ENCODE measurements at places on chromosomes 2 and 18.

- no peak for DNase-seq
Observed at GRCh38 chr2:164868563-164869419, 27.2 kb upstream of the COBLL1 start.

DNA sequence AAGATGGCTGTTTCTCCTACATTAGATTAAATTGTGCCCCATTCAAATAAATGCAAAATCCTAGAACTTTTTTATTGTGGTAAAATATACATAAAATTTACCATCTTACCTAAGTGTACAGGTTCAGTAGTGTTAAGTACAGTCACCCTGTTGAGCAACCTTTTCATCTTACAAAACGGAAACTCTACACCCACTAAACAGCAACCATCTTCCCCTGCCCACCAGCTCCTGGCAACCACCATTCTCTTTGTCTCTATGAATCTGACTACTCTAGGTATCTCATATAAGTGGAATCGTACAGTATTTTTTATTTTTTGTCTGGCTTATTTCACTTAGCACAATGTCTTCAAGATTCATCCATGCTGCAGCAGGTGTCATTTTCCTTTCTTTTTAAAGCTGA lies 53.0 kb downstream of the ASXL2 start:
- DNase-seq: no peak

DNA sequence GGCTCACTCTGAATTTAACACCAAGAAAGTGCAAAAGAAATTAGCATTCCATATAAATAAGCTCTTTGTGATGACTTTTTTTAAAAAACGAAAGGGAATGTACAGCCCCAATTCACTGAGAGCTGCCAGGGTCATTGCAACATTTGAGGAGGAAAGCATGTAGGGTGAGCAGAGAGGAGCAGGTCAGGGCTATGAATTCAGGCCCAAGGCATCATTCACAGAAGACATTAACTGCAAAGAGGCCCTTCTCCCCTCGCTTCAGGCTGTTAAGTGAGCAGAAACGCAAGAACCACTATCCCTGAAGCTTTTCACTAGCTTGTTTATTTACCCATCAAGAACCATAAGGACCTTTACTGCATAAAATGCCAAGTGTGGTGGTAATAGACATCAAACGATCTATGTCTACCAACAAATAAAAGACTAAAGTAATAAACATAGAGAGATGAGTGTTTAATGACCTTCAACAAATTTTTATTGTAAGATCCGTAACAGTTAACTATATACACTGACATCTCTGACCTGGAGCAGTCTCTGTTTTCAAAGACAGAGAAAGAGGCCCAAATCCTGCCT lies 333.1 kb upstream of the HNRNPA3 start:
- DNase-seq: no peak

DNA sequence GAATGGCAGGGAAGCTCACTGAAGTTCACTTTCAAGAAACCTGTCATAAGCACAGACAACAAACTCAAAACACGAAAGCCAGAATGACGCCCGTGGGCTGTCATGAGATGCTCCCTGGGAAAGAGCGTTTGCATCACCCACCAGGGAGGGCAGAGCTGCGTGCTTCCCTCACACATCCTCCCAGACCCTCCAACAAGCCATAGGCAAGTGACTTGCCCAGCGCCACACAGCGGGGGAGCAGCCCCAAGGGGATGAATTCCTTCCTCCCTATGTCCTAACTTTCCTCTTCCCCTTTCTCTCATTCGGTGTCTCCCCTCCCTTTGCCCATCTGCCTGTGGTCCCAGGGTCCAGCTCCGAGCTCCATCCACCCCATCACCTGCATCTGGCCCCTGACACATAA lies 10.7 kb downstream of the BIN1 start:
- DNase-seq: no peak

DNA sequence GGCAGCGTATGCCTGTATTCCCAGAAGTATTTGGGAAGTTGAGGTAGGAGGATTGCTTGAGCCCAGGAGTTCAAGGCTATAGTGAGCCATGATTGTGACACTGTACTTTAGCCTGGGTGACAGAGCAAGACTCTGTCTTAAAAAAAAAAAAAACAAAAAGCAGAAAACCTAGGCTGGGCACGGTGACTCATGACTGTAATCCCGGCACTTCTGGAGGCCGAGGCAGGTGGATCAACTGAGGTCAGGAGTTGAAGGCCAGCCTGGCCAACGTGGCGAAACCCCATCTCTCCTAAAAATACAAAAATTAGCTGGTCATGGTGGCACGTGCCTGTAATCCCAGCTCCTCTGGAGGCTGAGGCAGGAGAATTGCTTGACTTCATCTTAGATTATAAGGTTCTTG lies 46.4 kb downstream of the MTA3 start:
- no peak for DNase-seq

GRCh38 chr2:118881490-118882129 lies 34.2 kb upstream of the EN1 start:
- DNase-seq: no peak

DNA sequence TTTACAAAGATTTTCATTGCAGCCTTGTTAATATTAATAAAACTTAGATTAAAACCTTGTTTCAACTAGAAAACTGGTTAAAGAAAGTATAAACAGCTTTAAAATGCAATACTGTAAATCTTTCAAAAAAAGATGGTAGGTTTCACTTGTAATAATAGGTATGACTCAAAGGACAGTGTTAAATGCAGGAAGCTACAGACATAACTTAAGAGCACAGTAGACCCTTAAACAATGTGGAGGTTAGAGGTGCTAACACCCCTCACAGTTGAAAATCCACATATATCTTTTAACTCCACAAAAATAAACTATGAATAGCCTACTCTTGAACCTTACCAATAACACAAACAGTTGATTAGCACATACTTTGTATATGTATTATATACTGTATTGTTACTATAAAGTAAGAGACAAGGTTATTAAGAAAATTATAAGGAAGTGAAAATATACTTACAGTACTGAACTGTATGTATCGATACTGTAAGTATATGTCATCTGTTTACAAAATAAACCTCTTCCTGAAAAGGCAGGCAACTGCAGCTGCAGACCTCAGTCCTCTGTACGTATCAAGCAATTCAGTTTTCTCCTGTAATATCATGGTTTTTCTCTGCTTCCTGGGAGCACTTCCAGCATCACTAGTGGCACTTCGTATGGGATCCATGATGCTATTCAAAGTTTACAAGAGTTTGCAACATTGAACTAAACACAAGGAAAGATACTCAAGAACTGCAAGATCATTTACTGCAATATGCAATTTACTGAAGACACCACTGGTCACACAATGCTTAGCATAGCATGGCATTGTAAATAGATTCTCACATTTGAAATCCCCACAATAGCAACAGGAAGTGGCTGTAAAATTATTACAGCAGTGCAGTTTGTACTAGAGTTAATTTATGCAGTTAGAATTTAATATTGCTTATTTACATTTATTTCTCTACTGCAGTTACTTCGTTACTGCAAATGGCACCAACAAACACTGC lies 610.5 kb upstream of the LRRTM4 start:
- no peak for DNase-seq

DNA sequence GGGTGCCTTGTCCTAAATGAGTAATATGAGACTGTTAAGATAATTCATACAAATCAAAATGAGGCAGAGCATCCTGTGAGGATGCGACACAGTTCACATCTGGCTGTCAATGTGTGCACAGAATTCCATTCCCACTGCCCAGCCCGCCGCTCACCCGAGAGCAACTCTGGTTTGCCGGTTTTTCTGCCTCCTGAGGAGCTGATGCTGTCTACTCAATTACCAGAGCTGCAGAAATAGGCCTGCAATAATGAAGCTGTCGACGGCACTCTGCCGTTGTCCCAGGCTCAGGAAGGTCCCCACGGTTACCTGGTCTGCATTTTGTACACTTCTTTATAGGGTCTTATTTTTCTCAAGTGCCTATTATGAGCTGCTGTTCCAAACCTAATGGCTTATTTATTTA lies 55.7 kb upstream of the LYPD1 start:
- no peak for DNase-seq

DNA sequence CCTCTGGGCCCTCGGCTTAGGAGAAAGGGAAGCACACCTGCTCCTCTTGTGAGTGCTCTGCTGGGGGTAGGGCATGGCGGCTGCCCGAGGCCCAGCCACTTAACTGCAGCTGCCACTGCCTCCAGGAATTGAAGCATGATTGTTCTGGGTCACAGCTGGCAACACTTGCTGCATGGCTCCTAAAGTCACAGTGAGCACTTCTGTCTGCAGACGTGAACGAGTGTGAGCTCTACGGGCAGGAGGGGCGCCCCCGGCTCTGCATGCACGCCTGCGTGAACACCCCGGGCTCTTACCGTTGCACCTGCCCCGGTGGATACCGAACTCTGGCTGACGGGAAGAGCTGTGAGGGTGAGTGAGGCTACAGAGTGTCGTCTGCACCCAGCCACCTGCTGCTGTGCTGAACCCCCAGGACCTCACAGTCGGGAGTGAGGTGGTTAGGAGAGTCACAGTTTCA lies 44.4 kb downstream of the FBLN7 start:
- no peak for DNase-seq

DNA sequence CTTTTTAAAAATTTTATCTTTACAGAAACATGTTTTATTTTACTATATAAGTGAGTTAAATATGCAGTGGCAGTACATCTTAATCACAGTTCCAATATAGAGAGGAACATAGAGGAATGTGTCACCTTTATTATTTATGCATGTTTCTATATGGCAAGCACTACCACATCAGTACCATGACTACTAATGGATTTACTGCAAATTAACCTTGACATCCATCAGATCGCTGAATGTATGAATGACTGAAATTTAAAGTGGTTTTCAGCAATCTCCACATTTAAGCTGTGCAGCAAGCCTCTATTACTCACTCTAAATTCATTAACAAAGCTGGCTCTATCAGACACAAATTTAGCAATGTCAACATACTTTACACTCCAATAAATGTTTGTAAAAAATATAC lies 790.6 kb downstream of the NRXN1 start:
- DNase-seq: no peak

DNA sequence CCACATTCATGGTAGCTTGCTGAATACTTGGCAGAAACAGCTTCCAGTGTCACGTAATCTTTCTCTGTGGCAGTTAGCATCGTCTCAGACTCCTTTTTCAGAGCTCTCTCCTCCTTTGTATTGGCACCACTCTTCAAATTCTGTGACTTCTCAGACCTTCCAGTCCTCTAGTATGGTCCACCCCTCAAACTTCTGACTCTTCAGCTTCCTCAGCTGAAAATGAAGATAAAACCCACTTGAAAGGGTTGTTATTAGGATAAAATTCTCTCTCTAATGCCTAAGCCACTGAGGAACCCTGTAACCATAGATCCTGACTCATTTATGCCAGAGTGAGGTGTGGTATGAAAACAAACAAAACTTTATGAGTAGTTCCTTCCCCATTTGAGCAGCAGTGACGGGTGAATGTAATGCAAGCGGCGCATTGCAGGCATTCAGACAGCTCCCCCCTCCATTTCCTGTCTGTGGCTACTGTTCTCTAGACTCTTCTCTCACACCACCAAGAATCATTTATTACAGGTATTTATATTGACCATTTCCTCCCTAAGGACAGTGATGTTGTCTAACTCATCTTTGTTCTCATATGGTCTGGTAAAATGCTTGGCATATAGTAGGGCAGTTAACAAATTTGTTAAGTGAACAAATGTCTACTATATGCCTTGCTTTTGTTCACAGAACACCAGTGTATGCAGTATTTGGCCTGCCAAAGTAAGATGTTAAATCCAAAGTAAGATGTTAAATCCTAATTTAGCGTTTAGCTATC lies 35.3 kb downstream of the GALNT1 start:
- peak; percentile 67 for DNase-seq

DNA sequence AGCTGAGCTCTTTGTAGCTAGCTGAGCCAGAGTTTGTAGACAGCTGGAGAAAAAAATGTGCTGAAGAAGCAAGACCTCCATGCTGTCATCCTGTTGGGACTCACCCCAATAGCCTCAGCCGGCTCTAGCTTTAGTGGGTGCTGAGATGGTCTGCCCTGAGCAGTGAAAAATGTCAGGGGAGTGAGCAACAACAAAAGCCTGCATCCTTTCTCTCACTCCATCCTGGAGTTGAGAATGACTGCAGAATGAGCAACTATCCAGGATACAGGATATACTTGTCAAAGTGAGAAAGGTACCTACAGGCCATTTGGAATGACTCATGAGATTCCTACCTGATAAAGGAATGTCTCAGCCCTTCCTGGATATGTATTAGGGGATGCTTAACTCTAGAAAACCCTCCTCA lies 146.1 kb upstream of the DLX2 start:
- DNase-seq: no peak

DNA sequence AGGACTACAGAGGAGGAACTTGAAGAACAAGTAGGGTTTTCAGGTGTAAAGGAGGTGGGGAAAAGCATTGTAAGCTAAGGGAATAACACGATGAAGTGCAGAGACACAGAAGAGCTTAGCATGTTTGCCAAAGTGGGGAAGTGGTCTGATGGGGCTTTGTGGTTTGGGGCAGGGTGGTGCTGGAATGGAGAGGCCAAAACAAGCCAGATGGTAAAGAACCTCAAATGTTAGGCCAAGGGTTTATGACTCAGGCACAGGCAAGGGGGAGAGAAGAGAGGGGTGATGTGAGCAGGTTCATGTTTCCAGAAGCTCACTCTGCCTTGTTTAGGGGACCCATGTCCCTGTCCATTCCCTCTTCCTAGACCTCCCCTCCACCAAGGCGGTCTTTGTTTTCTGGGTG lies 104.5 kb upstream of the YWHAQ start:
- DNase-seq: no peak

DNA sequence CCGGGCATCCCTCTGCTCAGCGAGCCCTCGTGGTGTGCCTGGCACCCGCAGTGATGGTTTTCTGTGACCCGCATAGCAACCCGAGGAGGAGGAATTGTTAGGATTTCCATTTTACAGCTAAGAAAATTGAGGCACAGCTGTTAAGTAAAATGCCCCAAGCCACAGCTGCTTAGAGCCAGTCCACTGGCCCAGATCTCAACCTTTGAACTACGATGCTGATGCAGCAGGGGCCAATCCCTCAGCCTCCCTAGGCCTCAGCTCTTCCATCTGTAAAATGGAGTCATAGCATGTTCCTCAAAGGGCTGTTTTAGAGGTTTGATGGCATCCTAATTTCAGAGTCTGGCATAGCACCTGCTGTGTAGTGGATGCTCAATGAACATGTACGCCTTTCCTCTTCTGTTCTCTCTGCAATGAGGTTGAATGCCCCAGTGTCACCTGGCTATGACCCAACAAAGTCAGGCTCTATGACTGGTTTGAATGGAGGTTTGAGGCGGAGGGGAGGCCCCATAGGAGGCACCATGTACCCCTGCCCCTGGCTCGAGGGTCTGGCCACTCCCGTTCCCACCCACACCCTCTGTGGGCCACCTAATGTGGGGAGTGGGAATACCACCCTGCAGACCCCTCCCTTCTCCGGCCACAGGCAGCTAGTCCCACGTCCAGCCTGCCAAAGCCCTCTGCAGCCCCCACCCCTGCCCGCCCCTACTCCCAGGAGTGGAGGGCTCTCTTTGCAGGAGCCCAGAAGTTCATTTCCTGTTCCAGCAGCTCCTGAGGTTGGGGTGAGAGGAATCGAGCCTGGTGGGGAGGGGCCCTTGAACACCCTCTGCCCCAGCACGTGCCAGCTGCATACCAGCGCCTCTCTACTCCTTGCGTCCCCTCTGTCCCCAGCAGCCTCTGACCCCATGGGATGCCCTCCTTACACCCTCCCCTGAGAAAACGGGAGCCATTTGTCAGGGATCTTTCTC lies 31.0 kb downstream of the INHBB start:
- no peak for DNase-seq

GRCh38 chr2:127411653-127412369 lies 6.4 kb upstream of the PROC start:
- DNase-seq: no peak

GRCh38 chr2:15913146-15913545 lies 27.2 kb upstream of the MYCN start:
- DNase-seq: no peak

GRCh38 chr18:55503167-55503820 lies 84.7 kb downstream of the TCF4 start:
- DNase-seq: no peak

GRCh38 chr18:26103579-26103978 lies 13.2 kb upstream of the SS18 start:
- no peak for DNase-seq

All from amniotic stem cell (primary cell).